SK-N-DZ (cell line): ENCODE measurements at places on chromosomes 16 and 17.

DNA sequence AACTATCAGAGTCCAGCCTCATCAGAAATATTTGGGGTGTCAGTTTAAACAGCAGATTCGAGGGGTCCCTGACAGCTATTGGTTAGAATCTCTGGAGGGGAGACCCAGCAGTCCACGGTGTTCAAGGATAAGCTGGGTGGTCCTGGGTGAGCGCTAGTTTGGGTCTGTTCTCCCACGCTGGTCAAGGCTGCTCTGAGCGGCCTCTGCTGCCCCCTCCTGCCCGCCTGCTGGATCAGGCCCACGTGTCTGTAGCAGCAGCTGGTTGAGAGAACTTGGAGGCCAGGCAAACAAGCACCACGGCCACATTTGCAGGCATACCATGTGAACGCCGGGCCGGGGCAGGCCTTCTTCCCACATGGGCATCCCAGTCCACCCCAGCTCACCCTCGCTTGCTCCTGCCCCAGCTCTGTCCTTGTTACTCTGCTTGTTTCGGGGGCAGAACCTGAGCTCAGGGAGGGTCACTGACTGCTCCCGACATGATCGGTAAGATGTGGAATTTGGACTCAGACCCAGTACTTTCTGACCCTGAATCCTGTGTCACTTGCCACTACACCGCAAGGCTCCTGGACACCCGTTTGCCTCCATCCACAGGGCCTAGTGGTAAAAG, 7.4 kb downstream of the FOXF1 start:
- peak; percentile 58 for DNase-seq

DNA sequence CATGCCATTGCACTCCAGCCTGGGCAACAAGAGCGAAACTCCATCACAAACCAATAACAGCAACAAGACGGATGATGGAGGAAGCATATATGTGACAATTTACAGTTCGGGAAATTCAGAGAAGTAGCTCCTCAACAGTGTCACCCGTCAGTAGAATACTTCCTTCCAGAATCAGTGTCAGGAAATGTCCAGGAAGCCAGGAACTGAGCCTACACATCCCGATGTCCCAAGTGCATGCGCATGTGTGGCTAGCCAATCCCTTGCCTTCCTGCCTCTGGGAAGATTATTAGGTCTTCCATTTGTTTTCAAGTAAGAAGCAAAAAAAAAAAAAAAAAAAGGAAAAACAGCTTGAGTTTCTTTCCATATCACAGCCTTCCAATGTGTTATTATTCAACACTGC, 1.4 kb upstream of the PITPNC1 start:
- DNase-seq: peak; percentile 41

DNA sequence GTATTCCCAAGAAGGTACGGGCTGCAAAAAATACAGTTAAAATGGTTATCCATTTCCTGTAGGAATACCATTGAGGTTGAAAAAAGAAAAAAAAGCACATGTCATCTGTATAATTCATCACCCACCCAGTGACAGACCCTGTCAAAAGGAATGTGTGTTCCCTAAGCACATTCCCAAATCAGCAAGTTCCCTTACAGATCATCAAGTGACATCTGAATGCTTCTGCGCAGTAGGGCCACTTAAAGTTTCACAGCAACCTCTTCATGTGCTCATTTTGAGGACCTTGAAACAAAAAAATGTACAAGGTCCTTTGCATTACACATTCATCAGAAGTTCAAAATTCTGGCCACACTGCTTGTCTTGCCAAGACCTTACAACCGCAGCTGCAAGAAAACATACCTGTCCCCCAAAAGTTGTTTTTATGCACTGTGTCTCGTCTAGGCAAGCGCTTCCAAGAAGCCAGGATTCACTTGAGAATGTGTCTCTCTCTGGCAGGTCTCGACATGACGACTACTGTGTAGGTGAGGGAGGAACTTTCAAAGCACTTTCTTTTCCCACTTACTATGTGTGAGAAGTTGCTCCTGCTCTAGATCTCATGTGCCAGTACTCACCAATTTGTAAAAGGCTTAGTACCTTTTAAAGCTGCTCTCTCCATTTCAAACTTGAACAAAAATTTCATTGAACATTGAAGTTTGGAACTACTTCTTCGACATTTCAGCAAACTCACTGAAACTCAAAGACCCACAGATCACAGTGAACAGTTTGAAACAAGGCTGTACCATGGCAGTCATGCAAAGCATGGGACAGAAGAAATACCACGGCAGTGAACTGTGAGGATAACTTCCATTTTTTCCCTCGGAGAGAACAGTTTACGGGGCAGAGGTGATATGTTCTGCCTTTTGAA, 4.3 kb upstream of the POLG2 start:
- DNase-seq: no peak

- DNase-seq: peak; percentile 64
Measured at GRCh38 chr16:81537721-81538561, 93.3 kb downstream of the CMIP start.

DNA sequence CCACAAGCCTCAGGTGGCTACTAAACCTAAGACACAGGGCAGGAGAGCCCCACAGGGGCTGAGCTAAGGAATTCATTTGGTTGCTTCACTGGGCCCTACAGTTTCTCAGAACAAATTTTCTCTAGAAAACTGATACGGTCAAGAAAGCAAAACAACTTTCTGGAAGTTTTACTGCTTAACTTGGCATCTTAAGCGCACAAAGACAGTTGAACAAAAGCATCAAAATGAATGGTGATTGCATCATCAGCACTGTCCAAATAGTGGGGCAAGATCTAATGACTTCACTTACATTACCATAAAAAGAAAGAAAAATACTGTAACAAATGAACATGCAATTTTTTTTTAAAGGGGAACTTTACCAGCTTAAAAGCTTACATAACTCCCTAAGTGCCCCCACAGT, 47.6 kb downstream of the XPO6 start:
- DNase-seq: no peak

GRCh38 chr17:66483906-66484305, 181.5 kb downstream of the PRKCA start:
- no peak for DNase-seq

- no peak for DNase-seq
Measured at GRCh38 chr16:47204736-47205504, 61.2 kb upstream of the NETO2 start.

GRCh38 chr17:29962656-29963055, 21.2 kb downstream of the EFCAB5 start:
- DNase-seq: no peak

GRCh38 chr17:30191072-30191471, 44.4 kb downstream of the SLC6A4 start:
- no peak for DNase-seq

DNA sequence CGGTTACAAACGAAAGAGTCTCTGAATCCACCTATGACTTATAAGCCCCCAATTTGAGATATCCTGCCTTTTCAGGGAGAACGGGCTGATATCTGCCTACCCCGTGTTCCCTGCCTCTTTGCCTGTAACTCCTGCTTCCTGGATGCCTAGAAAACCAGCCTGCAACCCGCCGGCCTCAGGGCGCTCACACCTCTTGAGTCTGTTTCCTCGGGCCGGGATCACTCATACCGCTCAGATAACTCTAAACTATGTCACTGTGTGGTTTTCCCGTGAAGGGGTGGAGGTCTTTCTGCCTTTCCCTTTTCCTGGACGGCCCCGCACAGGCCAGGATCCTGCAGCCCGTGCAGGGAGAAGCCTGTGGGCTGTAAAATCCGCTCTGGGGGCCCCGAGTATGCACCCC, 10.4 kb downstream of the RPUSD1 start:
- DNase-seq: no peak

DNA sequence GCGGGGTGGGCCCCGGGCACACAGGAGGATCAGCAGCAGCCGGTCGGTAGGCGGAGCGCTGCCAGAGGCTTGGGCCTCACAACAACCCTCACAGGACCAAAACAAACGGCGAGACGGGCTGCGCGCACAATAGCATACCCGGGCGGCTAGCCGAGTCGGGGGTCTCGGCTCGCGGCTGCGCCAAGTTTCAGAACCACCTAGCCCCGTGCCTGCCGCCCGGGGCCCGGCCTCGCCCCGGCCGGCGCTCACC, 732 bp downstream of the ULK2 start:
- peak; percentile 73 for DNase-seq

- no peak for DNase-seq
Measured at GRCh38 chr16:70508752-70509151, 14.6 kb downstream of the COG4 start.

GRCh38 chr17:73420897-73421296, 109.1 kb upstream of the CDC42EP4 start:
- DNase-seq: peak; percentile 57

DNA sequence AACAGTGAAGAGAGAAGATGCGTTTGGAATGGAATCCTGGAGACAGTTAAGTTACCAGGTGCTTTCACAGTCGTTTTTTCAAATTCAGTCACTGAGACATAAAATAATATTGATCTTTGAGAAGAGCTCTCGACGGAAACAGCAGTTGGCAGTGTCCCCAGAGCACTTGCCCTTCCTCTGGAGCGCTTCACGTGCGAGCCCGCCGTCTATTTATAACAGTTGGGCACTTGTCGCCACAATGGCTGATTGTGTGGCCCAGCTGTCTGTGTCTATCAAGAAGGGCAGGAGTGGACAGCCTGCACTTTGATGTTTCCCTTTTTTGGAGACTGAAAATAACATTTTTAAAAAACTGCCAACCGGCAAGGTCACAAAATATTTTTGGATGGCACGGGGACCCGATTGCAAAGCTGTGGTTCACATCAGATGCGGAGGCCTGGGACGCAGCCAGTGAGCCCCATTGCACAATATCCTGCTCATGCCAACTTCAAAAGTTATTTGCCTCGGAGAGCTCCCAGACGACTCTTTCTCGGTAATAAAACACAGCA, 62.9 kb downstream of the ADCY9 start:
- no peak for DNase-seq

DNA sequence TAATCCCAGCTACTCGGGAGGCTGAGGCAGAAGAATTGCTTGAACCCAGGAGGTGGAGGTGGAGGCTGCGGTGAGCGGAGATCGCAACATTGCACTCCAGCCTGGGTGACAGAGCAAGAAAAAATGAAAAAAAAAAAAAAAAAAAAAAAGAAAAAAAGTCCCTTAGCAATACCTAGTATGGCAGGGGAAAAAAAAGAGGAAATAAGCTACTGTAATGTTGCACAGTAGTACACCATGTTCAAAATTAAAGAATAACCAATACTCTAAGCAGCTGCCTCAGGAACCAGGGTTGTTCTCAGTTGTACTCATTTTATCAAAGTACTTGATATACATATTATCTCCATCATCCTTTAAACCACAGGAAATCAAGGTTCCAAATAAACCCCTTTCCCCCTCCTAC, 17.3 kb upstream of the TXNDC11 start:
- DNase-seq: no peak

- DNase-seq: no peak
Measured at GRCh38 chr17:69245617-69246016, 17.0 kb upstream of the ABCA10 start.

GRCh38 chr17:33052856-33053255, 61.2 kb downstream of the SPACA3 start:
- no peak for DNase-seq

GRCh38 chr17:46811978-46812583, 6.4 kb downstream of the WNT3 start:
- DNase-seq: no peak

DNA sequence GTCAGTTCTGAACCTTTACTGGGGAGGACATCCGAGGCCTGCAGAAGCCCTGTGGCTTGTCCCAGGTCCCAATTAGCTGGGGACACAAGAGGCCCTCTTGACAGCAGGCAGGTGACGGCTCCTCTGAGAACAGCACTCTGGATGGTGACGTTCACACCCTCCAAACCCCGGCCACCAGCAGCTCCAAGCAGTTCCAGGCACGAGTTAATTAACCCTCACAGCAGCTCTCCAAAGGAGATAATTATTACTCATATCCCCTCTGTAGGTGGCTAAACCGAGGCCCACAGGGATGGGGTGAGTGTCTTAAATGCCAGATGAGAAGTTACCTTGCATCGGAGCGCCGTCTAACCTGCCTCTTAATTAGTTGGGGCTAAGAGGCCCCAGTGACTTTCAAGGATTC, 168.9 kb upstream of the CIBAR2 start:
- no peak for DNase-seq

DNA sequence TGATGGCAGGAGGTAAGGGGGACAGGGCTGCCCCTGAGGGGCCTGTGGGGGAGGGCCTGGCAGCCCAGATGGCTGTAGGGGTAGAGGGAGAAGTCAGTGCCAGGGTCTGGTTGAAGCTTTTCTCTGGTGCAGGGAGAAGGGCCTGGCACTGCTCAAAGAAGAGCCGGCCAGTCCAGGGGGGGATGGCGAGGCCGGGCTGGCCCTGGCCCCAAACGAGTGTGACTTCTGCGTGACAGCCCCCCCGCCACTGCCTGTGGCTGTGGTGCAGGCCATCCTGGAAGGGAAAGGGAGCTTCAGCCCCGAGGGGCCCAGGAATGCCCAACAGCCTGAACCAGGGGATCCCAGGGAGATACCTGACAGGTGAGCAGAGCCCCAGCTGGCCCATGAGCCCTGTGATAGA, 2.8 kb upstream of the NOL3 start:
- DNase-seq: no peak

DNA sequence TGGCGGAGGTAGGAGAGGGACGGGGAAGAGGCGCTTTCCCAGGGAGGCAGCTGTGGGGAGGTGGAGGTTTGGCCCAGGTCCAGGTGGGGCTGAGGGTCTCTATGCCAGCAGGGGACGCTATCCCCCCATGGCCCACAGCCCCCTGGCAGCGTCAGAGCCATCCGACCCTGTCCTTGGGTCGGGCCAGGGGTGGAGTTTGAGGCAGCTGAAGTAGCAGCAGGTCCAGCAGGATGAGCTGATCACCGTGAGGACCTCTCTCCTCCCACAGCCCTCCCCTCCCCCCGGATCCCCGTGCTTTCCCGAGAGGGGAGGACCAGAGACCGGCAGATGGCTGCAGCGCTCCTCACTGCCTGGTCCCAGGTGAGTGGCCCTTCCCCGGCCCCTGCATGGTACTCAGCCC, 3.2 kb downstream of the ZNF205 start:
- no peak for DNase-seq

- peak; percentile 72 for DNase-seq
Measured at GRCh38 chr17:50169121-50169764, 3.4 kb downstream of the SGCA start.

DNA sequence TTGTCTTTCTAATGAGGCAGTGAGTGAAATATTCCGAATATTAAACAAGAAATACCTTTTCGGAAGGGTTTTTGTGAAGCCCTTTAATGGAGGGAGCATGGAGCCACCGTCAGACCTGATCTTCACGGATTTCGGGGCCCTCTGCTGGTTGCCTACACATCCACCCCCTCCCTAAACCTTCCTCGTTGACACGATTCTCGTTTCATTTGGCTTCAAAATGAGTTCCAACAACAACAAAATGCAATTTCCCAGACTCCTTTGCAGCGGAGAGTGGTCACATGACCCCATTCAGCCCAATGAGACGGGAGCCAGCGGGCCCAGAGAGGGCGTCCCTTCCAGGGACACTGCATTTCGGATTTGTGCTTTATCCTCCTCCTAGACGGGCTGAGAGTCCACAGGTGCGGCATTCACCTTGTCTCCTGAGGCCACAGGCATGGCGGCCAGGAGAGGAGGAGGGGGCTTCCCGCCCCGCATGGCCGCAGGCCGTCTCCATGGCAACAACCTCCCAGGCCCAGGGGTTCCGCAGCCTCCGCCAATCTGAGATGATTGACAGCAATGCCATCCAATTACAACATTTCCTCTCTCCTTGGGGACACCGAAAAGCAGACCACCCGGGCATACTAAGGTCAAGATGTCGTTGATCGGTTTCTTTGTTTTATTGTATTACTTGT, 259.8 kb downstream of the C16orf95 start:
- peak; percentile 16 for DNase-seq

GRCh38 chr17:64781014-64781756, 119.1 kb upstream of the SMURF2 start:
- no peak for DNase-seq

- DNase-seq: no peak
Measured at GRCh38 chr17:56505154-56505756, 88.2 kb upstream of the NOG start.

GRCh38 chr17:59356543-59357218, 25.2 kb downstream of the YPEL2 start:
- DNase-seq: no peak
